ENCODE measurements at places on chromosomes 6 and 20. TPM values are rescaled to one million over a fixed set of nuclear protein-coding genes. Genes with fewer than 3 reads are reported as not detected.

DNA sequence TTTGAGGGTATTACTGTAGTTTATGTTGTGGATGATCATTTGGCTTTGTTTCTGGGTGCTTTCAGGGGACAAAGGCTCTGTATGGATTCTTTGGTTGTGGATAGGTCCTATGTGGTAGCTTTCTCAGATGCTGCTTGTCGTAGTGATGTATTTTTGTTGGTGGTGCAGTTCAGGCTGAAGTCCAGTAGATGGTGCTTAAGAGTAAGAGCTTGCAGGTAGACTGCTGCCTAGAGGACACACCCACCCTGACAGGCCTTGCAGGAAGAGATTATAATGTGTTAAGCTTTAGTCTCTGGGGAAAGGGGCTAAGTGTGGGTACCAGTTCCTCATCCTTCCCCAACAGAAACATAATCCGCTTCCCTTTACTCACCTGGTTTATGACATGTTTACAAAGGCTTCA, 62.6 kb upstream of the ADGRB3 start:
- H3K36me3 ChIP-seq, result no peaks in the 10 kb centered on the region
- no peaks in the 10 kb centered on the region for H3K27me3 ChIP-seq
- H3K4me3 ChIP-seq, result no peak overlapping the region
- peak; percentile 87 for DNase-seq
- no peak overlapping the region for H3K27ac ChIP-seq

DZANK1 gene
- 16.6 TPM for total RNA-seq

DNA sequence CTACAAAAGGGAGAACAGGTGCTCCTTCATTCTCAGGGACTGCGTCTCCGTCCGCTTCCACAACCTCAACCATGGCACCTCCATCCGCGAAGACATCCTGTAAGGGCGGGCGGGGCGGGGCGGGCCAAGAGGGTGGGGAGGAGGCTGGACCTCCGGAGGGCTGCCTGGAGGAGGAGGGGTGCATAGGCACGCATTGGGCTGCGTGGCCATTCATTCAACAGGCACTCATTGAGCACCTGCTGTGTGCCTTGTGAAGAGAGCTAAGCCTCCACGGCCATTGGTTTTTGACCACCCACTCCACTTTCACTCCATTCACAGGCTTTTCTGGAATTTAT, 435 bp downstream of the ZSWIM3 start:
- H3K4me1 ChIP-seq, result peaks cover 6% of the 10 kb centered on the region
- DNase-seq, result peak; percentile 88

SULF2 gene
- total RNA-seq, result 187 TPM

DNA sequence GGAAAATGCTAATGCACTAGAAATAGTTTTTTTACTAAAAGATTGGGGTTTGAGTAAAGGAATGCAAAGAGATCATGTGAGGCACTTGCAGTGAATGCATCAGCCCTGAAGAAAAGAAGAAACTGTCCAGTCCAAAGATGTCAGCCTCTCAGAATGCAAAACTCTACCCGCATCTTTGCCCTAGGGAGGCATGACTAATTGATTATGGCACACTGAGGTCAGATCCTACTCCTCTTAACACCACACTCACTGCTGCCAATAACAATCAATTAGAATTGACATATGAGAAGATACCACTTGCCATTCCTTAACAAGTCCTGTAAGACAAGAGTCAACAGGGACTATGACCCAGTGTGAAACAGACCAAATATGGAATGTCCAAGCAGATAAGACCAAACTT, 262.3 kb upstream of the PLN start:
- H3K36me3 ChIP-seq, result no peaks in the 10 kb centered on the region
- H3K4me3 ChIP-seq, result no peak overlapping the region
- H3K27me3 ChIP-seq, result no peaks in the 10 kb centered on the region
- H3K27ac ChIP-seq, result no peak overlapping the region
- no peak for DNase-seq

CCHCR1 gene
- total RNA-seq, result 73.6 TPM

DNA sequence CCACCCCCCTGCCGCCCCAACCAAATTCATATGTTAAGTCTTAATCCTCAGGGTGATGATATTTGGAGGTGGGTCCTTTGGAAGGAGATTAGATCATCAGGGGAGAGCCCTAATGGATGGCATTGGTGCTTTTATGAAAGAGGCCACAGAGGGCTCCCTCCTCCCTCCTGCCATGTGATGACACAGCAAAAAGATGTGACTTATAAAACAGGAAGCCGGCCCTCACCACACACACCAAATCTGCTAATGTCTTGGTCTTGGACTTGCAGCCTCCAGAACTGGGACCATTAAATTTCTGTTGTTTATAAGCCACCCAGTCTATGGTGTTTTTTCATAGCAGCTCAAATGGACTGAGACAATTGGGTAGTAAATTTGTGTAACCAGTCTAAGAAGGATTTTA, 176.3 kb downstream of the ADGRG6 start:
- no peak overlapping the region for H3K27ac ChIP-seq
- no peaks in the 10 kb centered on the region for H3K27me3 ChIP-seq
- H3K36me3 ChIP-seq, result no peaks in the 10 kb centered on the region
- peak; percentile 67 for DNase-seq
- H3K4me3 ChIP-seq, result no peak overlapping the region

DNA sequence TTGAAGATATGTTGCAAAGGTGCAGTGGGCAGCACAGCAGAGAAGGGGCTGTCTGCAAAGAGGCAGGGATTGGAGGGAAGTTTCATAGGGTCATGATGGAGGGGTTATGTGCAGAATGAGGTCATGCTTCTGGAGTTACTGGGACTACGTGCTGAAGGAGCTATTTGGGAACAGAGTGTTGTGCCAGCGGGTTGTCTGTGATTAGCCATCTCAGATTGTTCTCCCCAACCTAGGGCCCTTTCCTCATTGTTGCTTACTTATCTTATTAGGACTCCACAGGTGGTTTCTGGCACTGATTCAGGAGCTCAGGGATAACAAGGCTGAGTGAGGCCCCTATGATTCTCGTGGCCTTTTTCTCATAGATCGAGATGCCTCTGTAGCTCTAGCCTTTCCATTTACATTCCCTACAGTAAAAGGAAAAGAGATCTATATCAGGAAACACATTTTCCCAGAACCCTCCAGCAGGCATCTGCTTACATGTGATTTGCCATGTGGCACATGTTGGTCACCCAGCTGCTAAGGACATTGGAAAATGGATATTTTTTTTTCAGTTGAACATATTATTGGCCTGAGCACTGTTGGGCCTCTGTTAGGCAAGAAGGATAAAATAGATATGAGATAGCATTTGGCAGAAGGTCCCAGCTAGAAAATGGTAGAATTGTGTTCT, 429.6 kb upstream of the PLCB4 start:
- H3K36me3 ChIP-seq, result no peaks in the 10 kb centered on the region
- peak; percentile 58 for DNase-seq
- H3K27ac ChIP-seq, result no peak overlapping the region
- peaks cover 12% of the 10 kb centered on the region for H3K4me1 ChIP-seq
- H3K4me3 ChIP-seq, result peak overlapping the region; percentile 41

KCNK16 gene
- total RNA-seq, result not detected

RAMACL gene
- total RNA-seq, result 2.5 TPM

IPCEF1 gene
- total RNA-seq, result 2.8 TPM

CHD6 gene
- total RNA-seq, result 65.3 TPM

- no peak overlapping the region for H3K4me3 ChIP-seq
- H3K4me1 ChIP-seq, result peaks cover 18% of the 10 kb centered on the region
- peak; percentile 46 for DNase-seq
- no peak overlapping the region for H3K27ac ChIP-seq
- no peaks in the 10 kb centered on the region for H3K27me3 ChIP-seq
- H3K36me3 ChIP-seq, result no peaks in the 10 kb centered on the region
Measured at GRCh38 chr20:23656372-23656771, 18.6 kb upstream of the CST3 start.

SLC9A8 gene
- total RNA-seq, result 10.3 TPM

DNA sequence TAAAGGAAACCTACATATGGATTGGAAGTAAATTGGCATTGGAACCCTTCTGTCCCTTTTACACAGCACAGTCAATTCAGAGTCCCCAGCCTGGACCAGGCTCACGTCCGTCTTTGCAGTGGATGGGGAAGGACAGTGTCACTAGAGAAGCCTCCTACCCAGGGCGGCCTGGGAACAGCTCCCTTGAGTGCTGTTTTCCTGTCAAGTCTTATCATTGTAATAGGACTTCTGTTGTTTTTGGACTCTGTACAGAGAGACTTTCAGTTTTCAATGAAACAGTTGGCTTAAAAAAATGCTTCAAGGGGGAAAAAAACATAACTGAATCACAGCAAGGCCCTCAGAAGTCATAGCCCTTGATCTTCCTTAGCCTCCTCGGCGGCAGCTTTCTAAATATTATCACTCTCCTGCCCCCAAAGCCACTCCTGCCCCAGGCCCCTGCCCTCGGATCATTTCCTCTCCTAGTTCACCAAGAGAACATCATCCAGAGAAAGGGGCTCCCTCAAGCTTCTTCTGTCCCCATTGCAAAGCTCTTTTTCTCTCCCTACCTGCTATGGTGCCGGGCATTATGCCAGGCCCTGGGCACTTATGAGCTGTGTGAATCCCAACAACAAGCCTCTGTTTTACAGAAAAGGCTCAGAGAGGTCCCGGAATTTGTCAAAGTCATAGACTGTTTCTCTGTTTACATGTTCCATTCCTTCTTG, 37.8 kb upstream of the CNKSR3 start:
- no peaks in the 10 kb centered on the region for H3K27me3 ChIP-seq
- no peak overlapping the region for H3K27ac ChIP-seq
- no peaks in the 10 kb centered on the region for H3K4me1 ChIP-seq
- H3K4me3 ChIP-seq, result no peak overlapping the region
- no peak for DNase-seq
- H3K36me3 ChIP-seq, result no peaks in the 10 kb centered on the region

TRIM31 gene
- total RNA-seq, result not detected

KIF13A gene
- total RNA-seq, result 43.8 TPM

KCNB1 gene
- 2.5 TPM for total RNA-seq

DNA sequence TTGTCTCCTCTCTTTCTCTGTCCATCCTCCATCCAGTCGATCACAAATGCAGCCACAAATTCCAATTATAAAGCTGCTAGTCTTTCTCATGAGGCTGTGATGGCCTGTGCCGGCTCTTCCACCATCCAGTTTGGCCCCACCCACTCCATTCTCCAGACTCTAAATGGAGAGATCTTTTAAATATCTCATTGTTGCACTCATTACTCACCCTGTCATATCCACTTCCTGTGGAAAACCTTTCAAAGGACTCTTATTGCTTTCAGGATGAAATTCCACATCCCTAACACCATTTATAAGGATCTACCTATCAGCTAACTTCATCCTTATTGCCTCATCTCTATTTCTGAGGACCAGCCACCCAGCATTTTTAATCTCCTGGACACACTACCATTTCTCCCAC, 70.6 kb downstream of the NRN1 start:
- no peaks in the 10 kb centered on the region for H3K36me3 ChIP-seq
- H3K27me3 ChIP-seq, result no peaks in the 10 kb centered on the region
- no peak overlapping the region for H3K27ac ChIP-seq
- H3K4me1 ChIP-seq, result no peaks in the 10 kb centered on the region

GRCh38 chr20:2320813-2321658, 25.2 kb downstream of the TGM3 start:
- no peaks in the 10 kb centered on the region for H3K4me1 ChIP-seq
- no peaks in the 10 kb centered on the region for H3K36me3 ChIP-seq
- no peak overlapping the region for H3K4me3 ChIP-seq
- no peaks in the 10 kb centered on the region for H3K27me3 ChIP-seq
- no peak overlapping the region for H3K27ac ChIP-seq

DNA sequence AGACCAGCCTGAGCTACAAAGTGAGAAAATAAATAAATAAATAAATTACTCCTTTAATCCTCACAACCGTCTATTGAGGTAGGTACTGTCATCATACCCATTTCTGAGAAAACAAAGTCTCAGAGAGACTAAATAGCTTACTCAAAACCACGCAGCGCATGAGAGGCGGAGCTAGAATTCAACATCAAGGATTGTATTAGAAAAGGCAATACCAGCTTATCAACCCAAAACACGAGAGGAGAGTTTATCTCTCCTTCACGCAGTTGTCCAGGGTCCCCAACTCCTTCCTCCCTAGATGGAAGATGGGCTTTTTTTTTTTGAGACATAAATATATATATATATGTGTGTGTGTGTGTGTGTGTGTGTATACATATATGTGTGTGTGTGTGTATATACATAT, 12.2 kb downstream of the HNF4A start:
- H3K36me3 ChIP-seq, result no peaks in the 10 kb centered on the region
- no peak overlapping the region for H3K4me3 ChIP-seq
- DNase-seq, result no peak

DNA sequence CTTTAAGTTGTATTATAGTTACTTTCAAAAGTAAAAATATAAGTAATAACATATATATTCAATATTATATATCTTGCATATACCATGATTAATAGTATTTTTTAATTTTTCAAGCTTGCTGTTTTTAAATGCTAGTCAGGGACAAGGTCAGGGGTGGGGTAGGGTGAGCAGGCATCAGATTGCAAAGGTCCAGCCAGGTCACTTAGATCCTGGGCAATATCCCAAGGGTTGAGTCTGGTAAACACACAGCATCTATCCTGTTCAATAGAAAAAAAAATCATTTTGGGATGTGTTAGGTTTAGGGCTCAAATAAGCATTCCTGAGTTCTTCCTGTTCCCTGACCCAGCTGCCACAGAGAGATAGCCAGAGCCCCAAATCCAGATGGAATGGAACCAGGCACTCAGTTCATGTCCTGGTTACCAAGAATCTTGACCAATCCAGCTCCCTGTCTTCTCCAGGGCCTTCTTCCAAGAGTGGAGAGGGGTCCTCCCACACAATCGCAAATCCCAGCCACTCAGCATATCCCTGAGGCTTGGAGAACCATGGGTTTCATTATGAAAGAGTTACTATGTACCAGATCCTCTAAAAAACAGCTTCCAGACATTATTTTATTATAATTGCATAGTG, 134.9 kb upstream of the TOP1 start:
- no peak for DNase-seq
- no peaks in the 10 kb centered on the region for H3K27me3 ChIP-seq
- H3K4me1 ChIP-seq, result no peaks in the 10 kb centered on the region
- H3K27ac ChIP-seq, result no peak overlapping the region
- no peaks in the 10 kb centered on the region for H3K36me3 ChIP-seq
- no peak overlapping the region for H3K4me3 ChIP-seq

GRCh38 chr6:68233623-68234022, 401.5 kb upstream of the ADGRB3 start:
- H3K4me1 ChIP-seq, result peaks cover 12% of the 10 kb centered on the region
- no peak overlapping the region for H3K27ac ChIP-seq
- H3K27me3 ChIP-seq, result no peaks in the 10 kb centered on the region

DNA sequence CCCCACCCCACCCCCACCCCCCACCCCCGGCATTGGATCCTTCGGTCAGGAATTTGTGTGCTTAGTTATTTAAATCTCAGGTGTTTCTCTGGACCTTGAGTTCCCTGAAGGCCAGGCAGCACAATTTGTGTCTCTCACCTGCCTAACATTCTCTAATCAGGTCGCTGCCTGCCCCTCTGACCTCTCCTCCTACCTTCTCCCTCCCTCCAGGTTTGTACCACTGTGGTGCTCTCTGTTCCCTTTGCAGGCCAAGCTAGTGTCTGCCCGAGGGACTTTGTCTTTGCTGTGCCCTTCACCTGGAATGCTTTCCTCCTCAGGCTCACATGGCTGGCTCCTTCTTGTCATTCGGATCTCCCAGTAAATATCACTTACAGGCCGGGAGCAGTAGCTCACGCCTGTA, 131.4 kb upstream of the SLC2A12 start:
- no peak overlapping the region for H3K4me3 ChIP-seq
- H3K36me3 ChIP-seq, result no peaks in the 10 kb centered on the region
- peak; percentile 73 for DNase-seq
- no peaks in the 10 kb centered on the region for H3K4me1 ChIP-seq
- no peaks in the 10 kb centered on the region for H3K27me3 ChIP-seq
